Dermis blood vessel endothelial cell (primary cell): ENCODE measurements at places on chromosomes 7 and 10. TPM values are rescaled to one million over a fixed set of nuclear protein-coding genes. Genes with fewer than 3 reads are reported as not detected.

- no peak for DNase-seq
Observed at GRCh38 chr10:45646384-45647050, 26.1 kb downstream of the ZFAND4 start.

GRCh38 chr7:41085244-41085643, 617.6 kb downstream of the INHBA start:
- no peak for DNase-seq

The FAM180A gene
- not detected in 2 replicates for total RNA-seq

DNA sequence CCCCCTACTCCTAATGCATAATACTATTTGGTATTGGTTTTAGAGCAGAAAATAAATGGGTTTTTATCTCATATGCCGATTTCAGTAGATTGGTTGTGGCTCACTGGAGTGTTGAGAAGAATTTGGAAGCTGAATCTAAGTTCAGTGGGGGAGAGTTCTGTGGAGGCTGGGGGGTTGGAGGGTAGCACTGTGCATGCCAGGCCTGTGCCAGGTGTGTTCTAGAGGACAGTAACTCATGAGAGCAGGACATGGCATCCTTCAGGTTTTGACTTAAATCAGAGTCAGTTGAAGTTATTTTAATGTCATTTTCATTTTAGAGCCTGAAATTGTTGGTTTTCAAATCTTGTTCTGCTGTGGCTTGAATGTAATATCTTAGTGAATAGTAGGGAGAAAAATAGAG, 79.5 kb downstream of the EEPD1 start:
- no peak for DNase-seq

The MSMB gene
- not detected in 2 replicates for total RNA-seq

DNA sequence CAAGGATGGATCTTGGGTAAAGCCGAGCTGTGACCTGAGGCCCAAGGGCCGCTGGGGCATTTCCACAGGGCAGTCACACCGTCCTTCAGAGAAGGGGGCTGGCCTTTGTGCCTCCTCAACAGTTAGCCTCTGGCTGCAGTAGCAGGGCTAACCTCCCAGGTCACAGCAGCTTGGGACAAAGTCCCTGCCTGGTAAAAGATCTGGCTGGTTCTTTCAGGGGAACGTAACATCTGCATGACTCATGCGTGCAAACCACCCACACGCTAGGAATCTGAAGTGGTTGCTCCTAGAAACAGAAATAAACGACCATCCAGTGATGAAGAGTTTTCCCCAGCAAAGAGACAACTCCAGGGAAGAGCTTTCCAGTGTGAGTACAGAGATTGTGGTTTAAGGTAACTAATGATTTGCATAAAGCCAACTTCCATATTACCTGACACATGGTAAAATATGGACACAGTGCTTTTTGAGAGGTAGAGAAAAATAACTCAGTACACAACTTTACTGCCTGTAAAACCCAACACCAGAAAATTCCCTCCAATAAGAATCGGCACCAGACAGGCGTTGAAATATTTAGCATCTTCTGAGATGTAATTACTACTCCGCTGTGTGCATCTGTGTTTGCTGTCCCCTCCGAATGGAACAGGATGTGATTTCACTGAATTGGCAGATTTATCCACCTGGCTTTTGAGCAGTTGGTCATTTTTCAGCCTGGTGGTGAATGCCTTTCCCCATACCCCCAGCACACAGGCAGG, 84.9 kb upstream of the ADRB1 start:
- peak; percentile 85 for DNase-seq
